ENCODE measurements at places on chromosomes 11 and 22. TPM values are rescaled to one million over a fixed set of nuclear protein-coding genes. Genes with fewer than 3 reads are reported as not detected.

DNA sequence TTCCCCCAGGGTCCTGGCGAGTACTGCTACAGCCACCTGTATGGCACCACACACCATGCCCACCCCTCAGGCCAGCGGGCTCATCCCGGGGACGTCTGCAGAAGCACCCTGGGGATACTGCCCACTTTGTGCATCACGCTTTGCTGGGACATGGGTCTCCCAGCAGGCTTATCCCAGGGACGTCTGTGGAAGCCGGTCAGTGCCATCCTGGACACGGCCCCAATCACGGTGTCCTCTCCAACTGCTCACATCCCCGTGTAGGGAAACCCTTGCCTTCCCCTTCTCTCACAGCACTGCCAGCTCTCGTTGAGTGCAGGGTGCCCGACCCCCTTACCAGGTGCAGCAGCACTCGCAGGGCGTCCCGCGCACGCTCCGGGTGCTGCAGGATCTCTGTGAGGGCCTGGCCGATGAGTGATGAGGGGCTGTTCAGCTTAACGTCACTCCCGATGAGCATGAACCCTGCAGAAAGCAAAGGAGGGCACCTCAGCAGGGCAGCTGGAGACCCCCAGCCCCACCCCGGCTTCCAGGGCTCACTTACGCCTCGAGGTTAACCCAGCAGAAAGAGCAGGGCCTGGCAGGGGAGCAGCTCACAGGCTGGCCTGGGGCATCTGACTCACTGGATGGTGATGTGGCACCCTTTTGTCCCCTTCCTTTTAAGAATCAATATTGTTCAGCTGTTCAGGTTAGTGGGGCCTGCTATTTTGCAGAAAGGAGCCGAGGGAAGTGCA, 76.9 kb upstream of the PITPNB start:
- peaks cover 19% of the 10 kb centered on the region for H3K36me3 ChIP-seq
- no peaks in the 10 kb centered on the region for H3K4me1 ChIP-seq
- H3K4me3 ChIP-seq = no peak overlapping the region
- no peaks in the 10 kb centered on the region for H3K27me3 ChIP-seq
- H3K27ac ChIP-seq = no peak overlapping the region
- peak; percentile 63 for DNase-seq

- H3K36me3 ChIP-seq = no peaks in the 10 kb centered on the region
- DNase-seq = no peak
- no peak overlapping the region for H3K27ac ChIP-seq
- H3K4me3 ChIP-seq = no peak overlapping the region
- no peaks in the 10 kb centered on the region for H3K27me3 ChIP-seq
Measured at GRCh38 chr11:116355104-116355503, 417.7 kb downstream of the BUD13 start.

The DSCAML1 gene
- 1.2 TPM for polyA plus RNA-seq

The MPEG1 gene
- 63.8 TPM for polyA plus RNA-seq

- no peak overlapping the region for H3K27ac ChIP-seq
- H3K27me3 ChIP-seq = no peaks in the 10 kb centered on the region
- H3K4me1 ChIP-seq = no peaks in the 10 kb centered on the region
- H3K36me3 ChIP-seq = peaks cover 63% of the 10 kb centered on the region
Measured at GRCh38 chr11:46747150-46747549, 28.1 kb downstream of the F2 start.
